Activated CD4-positive, alpha-beta T cell treated with anti-CD3 and anti-CD28 coated beads, Interleukin-2, amount 50 U/mL, for 1 hour (primary cell): ENCODE measurements at places on chromosomes 4 and X.

DNA sequence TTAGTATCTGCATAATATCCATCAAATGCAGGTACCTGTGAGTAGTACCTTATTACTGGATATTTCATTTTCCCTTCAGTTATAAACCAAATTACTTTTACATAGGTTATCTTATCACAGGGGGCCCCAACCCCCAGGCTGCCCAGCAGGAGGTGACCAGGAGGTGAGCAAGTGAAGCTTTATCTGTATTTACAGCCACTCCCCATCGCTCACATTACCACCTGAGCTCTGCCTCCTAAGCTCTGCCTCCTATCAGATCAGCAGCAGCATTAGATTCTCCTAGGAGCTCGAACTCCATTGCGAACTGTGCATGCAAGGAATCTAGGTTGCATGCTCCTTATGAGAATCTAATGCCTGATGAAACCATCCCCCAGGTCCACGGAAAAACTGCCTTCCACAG lies 6.3 kb downstream of the PRSS12 start:
- DNase-seq: no peak

DNA sequence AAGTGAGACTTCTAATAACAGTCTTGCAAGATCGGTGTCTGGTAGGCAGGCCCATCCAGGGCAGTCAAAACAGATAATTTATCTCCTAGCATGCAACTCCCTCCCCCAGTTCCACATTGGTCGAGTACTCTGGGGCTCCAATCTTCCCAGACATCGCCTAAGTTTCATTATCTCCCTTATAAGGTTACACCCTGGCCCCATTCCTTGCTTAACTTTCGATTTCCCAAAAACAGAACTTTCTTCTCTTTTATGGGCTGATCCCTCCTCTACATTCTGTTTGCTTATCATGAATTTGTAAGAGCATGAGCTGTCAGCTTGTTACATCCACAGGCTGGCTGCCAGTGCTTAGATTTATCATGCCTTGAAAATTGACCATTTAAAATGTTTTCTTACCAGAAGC lies 471.3 kb downstream of the TECRL start:
- no peak for DNase-seq

GRCh38 chr4:78592088-78592783 lies 40.7 kb downstream of the ANXA3 start:
- no peak for DNase-seq

DNA sequence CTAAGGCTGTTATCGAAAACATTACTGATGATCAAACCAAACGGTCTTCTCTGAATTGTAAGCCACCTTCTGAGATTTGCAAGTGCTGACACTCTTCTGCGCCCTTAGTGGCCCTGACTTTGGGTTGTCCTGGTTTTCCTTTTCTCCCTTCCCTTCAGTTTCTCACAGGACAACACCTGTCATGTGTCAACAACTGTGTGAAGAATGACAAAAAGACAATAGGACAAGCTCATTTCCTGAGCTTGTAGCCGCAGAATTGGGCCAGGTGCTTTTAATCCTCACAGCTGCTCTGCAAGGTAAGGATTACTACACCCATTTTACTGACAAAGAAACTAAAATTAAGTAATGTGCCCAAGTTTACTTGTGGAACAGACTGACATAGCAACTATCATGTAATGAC lies 44.9 kb upstream of the TXK start:
- DNase-seq: no peak

DNA sequence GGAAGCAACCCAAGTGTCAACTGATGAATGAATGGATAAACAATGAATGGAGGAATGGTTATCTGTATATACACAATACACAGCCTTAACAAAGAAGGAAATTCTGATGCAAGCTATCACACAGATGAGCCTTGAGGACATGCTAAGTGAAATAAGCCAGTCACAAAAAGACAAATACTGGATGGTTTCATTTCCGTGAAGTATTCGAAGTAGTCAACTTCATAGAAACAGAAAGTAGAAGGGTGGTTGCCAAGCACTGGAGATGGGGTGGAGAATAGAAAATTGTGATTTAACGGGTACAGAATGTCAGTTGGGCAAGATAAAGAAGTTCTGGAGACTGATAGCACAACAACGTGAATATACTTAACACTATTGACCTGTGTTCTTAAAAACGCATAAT lies 28.2 kb downstream of the CENPU start:
- DNase-seq: no peak
